Activated T-helper 1 cell treated with Interleukin-2 at 50 U/mL for 16 hours (primary cell): ENCODE measurements at places on chromosomes 7 and 10.

DNA sequence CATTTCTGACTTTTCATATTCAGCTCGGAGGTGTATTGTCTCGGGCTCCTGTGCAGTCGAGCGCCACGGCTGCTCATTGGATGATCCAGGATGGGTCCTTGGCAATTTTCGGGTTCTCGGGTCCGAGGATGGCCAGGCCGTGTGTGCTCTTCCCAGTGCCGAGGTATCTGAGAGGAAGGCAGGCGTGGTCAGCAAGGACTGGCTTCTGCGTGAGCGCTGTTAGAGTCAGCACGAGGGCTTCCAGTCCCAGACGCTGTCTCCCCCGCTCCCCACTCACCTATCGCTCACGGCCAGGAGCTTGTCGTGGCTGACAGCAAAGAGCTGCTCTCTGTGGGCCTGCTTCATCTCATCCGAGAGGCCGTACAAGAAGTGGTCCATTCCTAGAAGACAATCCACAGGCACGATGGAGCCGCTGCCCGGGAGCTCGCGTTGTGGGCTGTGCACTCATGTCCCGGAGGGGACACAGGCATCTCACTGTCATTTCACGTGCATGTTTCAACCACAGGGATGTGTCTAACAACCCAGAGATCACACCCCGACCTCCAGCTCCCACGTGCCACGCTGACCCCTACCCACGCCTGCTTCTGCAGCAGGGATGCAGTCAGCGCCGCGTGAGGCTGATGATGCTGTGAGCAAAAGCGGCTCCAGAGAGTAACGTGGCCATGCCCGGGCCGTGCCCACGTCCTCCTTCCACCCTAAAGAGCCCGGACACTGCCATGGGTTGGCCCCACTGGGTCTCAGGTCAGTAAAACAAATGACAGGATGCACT is 34.4 kb downstream of the PITRM1 start:
- DNase-seq, result no peak

- DNase-seq, result no peak
Observed at GRCh38 chr10:33234831-33235237, 99.6 kb downstream of the NRP1 start.

GRCh38 chr10:5688587-5688986 is 3.9 kb downstream of the TASOR2 start:
- DNase-seq, result no peak

- DNase-seq, result no peak
Observed at GRCh38 chr7:157271315-157271990, 65.4 kb upstream of the DNAJB6 start.

GRCh38 chr10:123835575-123835974 is 56.0 kb downstream of the CPXM2 start:
- DNase-seq, result no peak

GRCh38 chr7:65951837-65952578 is 30.0 kb downstream of the GUSB start:
- DNase-seq, result no peak

DNA sequence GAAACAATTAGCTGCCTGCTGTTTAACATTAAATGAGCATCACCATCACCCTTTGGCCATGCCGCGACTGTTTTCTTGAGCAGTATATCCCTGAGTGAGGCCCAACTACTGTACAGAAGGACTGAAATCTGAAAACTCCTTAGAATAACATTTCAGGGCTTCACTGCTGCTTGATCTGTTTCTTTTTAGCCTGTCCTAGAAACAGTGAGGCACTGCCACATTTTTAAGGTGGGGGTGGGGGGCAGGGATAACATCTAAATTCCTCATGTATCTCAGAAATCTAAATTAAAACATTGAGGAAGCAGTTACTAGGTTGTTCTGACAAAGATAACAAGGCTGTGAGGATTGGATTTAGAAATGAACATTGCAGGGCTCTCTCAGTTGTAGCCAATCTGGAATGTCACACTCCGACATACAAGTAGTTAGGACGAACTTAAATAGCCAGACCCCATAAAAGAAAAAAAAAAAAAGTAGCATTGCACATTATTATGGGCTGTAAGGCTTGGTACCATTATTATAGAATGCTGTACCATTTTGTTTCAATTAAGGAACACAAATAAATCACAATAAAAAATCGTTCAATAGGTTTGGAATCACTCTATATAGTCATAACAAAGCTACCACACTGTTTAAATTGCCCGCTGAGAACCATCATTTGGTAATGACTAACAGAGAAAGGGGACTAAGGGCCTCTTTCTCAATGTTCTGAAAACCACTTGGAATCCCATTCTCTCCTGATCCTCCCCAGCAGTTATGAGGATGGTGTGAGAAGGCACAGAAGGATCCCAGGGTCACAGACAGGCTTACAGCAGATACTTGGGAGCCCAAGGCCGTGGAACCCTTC is 256.1 kb downstream of the INHBA start:
- DNase-seq, result no peak

- DNase-seq, result peak; percentile 94
Observed at GRCh38 chr10:58384999-58385783, at the start of gene TFAM. TSS of gene TFAM (plus strand) at chr10:58385410. CDS start at chr10:58385548, 138 bp downstream.

DNA sequence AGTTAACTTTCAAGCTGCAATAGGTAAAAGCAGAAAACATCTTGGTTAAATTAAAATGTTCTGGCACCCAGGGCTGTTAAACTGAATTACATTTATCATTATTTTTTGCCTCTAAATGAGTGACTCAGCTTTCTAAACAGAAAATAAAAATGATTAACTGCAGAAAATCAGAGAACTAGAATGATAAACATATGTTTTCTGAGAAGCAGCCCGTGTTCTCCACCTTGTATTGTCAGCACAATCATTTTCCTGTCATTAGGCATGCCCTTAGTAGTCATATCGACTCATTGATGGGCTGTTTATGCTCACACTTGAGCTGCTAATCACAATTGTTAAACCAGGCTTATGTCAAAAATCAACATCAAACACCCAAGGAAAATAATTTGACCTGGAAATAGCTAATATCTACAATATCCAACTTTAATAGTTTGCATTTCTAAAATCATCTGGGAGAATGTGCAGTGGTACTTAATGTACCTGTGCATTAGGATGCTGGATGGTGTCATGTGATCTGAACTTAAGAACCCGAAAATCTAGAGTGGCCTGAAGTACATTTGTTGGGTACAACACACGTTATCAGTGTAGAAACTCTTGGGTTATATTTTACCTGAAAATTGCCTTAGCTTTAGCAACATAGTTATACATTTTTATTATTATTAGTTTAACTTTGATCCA is 2.3 kb downstream of the MDFIC start:
- no peak for DNase-seq

GRCh38 chr7:8511855-8512254 is 78.4 kb downstream of the NXPH1 start:
- no peak for DNase-seq
